ENCODE measurements at places on chromosomes 7 and 10.

- no peak for DNase-seq
Measured at GRCh38 chr7:26143298-26144048, 8.5 kb upstream of the NFE2L3 start.

GRCh38 chr10:13613519-13613918 lies 26.8 kb downstream of the PRPF18 start:
- DNase-seq: no peak

DNA sequence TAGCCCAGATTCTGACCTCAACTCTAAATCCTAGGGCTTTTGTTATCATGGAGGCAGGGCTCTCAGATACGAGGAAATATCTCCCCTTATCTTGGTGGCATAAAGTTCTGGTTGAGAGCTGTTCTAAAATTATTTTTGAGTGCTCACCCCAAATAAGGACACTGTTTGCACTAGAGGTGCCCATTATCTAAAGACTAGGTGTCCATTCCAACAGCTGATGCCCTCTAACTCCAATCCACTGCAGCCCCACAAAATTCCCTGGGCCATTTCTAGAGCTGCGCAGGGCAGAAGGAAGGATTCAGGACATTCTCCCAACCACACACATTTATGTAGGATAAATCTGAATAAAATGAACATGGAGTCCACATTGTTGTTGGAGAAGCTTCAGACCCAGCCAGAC lies 301.9 kb downstream of the FGFR2 start:
- no peak for DNase-seq

GRCh38 chr7:1811850-1812508 lies 141.9 kb downstream of the ELFN1 start:
- DNase-seq: peak; percentile 36

DNA sequence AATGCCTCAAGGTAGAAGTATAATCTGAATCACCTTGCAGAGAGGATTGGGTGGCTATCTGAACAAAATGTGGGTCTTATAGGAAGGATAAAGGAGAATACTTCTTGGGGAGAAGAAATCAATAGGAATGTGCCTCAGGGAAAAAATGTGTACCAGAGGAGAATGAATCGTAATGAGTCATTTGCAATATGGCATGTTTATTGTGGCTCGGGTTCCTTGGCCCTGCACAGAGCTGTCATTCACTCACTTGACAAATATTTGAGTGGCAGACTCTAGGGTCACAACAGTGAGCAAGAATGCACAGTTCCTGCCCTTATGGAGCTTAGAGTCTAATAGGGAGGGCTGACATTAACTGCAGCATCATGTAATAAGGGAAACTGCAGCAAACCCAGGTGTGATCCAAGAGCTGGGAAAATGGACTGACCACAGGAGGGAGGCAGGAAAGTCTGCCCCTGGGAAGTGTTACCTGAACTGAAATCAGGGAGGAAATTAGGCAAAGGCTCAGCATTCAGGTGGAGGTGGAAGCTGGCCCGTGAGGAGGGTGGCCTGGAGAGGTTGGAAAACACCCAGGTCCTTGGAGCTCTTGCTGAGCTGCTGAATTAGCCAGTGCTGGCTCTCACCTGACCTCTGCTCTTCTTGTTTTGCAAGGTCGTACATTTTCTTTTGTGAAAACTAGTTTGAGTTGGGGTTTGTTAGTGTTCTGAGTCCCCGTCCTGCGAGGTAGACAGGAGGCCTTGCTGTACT lies 203.9 kb downstream of the FRMD4A start:
- no peak for DNase-seq

DNA sequence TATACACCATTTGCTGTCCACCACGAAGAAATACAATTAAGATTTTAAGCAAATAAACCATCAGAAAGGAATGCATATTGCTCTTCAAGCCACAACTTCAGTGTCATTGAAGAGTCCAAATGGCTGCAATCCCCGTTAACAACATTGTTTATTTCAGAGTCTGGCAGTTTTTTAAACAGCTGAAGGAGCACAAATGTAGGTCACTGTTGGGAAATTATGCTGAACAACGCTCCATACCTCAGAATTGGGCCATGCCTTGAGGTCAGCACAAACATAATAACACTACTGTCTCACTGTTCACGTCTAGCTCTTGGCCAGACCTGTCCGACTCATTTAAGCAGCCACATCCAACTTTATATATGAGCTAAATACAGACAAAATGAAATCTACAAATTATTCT lies 453.9 kb upstream of the GHITM start:
- no peak for DNase-seq

DNA sequence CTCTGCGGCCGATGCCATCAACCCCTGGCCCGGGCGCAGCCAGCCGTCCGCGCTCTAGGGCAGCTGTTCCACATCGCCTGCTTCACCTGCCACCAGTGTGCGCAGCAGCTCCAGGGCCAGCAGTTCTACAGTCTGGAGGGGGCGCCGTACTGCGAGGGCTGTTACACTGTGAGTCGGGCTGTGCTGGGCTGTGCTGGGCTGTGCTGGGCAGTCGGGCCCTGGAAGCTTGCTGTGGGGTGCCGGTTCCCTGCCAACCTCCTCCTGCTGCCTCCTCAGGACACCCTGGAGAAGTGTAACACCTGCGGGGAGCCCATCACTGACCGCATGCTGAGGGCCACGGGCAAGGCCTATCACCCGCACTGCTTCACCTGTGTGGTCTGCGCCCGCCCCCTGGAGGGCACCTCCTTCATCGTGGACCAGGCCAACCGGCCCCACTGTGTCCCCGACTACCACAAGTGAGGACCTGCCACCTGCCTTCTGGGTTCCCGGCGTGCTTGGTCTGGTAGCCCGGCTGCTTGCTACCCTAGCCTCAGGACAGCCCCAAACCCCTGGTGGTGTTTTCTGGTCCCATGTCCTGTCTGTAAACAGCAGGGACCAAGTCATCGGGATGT lies 7.5 kb downstream of the ZYX start:
- DNase-seq: no peak

- DNase-seq: no peak
Measured at GRCh38 chr10:9707216-9707615, 1310.5 kb upstream of the CELF2 start.

GRCh38 chr10:128950916-128951275 lies 516.1 kb upstream of the MGMT start:
- DNase-seq: no peak

DNA sequence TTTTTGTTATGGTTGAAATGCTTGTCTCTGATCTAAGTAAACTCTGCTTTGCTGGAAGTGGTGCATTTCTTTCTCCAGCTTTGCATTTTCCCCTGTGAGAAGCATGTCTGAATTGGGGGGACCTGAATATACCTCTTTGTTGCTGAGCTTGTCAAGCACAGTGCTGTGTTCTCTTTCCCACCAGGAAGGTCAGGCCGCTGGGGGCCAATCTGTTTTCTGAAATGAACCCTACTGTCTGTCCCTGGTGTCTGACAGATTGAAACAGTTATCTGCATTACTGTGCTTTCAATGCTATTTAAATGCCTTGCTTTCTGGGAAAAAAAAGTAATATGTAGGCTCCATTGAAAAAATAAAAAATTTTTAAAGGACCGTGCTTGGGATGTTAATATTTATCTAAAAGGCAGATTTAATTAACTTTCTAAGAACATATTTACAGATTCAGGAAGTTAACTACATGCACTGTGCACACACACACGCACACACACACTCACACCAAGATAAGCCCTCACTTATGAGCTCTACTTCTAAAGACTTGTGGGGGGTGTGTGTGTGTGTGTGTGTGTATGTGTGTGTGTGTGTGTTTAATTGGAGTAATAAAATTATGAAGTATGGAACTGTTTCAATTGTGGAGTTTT lies 127.0 kb upstream of the FZD1 start:
- peak; percentile 45 for DNase-seq

- DNase-seq: no peak
Measured at GRCh38 chr7:115574681-115575291, 455.8 kb downstream of the TFEC start.

DNA sequence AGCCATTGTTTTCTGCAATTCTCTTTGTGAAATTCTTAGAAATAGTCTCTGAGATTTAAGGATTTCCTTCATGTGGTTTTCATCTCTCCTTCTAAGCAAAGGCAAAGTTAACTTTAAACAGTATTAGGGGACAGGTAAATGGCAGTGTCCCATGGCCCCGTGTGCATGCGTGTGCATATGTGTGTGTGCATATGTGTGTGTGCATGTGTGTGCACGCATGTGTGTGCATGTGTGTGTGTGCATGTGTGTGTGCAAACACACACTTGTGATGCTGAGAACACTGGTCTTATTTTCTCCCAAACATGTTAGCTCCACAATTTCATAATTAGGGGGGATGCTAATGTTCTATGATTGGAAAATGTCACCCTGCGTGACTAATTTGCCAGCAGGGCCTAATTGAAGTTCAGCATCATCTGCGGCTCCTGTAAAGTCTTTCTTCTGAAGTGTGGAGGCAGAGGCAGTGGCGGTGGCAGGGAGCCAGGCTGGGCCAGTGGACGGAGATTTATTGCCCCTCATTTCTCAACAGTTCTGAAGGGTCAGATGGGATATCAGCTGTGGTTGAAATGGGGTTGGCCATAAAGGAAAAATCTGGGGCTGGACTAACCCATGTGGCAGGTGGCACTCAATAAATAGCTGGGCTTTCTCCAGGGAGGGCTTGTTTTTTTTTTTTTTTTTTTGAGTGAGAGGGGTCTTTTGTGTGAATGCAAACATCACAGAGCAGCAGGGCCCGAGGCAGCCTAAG lies 289.3 kb upstream of the PODXL start:
- no peak for DNase-seq

GRCh38 chr10:19970717-19971116 lies 154.5 kb downstream of the PLXDC2 start:
- no peak for DNase-seq

DNA sequence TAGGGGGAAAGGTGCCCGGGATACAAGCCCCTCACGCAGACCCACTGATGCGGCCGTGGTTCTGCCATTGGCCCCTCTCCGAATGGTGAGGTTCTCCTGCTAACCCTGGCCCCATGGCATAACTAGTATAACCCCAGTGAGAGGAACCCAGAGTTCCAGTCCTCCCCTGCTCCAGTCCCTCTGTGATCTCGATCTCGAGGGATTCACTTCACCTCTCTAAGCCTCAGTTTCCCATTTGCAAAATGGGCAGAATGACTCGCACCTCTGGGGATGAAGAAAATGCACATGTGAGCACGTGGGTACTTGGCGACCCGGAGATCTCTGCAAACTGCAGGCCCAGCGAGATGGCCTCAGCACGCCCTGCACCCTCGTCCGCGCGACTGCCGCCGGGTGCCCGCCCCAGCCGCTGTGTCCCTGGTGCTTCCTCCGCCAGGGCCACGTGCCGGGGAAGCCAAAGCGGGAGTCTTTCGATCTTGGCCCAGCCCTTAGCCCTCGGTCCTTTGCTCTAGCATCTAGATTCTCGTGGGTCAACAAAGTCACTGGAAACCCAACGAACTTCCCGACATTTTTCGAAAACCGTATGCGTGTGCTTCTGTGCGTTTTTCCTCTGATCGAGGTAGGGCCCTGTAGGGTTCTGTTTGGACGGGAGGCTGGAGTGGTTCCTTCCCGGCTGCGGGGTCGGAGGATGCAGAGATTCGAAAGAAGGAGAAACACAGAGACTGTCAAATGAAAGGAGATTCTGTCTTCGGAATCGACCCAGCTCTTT lies 169.8 kb downstream of the UBE2H start:
- DNase-seq: peak; percentile 75

DNA sequence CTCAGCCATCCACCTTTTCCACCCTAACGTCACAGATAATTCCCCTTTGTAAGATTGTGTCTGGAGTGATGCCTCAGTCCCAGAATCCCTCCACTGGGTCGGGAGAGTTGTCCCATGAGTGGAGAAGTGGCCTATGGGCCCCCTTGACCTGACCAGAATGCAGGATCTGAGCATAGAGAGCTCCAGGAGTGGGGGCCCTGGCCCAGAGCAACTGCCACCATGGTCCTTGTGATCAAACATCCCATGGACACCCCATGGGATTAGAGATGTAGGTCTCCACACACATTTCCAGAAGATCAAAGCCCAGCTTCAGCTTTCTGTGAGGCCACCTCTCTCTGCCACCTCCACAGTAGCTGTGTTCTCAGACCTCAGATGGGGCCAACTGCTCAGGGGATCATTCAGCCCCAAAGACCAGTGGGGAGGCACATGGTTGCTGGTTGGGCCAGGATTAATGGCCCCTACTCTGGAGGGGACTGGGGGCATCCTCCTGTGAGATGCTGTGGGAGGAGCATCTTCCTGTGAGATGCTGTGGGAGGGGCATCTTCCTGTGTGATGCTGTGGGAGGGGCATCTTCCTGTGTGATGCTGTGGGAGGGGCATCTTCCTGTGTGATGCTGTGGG lies 28.5 kb upstream of the DPYSL4 start:
- no peak for DNase-seq

GRCh38 chr10:44961931-44962750 lies 2.5 kb downstream of the RASSF4 start:
- no peak for DNase-seq

DNA sequence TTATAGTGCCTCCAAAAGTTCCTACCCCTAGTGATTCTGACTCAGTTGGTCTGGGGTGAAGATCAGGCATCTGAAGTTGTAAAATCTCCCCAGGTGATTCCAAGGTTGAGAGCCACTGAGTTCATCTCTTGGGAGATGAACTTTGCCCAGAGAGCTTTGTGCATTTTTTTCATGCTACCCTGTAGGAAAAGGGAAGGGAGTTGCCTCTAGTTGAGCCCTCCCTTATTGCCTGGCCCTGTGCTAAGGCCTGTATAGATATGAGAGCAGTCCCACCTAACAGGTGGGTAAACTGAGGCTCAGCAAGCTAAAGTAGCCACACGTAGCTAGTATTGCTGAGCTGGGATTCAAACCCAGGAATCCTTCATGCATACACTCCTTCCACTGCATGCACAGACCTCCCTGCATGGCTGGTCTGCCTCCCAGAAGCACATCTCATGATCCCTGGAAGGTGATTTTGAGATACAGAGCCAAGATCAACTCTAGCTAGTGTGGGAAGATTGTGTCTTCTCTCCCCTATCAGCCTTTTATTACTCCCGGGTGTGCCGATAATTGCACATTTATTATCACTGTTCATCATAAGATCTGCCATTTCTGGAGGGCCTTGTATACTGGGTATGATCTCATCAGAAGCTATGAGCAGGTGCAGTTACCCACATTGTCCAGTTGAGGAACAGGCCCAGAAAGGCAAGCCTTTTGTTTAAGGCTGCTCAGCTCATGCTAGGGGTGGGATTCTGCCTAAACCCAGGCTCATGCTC lies 47.0 kb downstream of the TBATA start:
- no peak for DNase-seq

DNA sequence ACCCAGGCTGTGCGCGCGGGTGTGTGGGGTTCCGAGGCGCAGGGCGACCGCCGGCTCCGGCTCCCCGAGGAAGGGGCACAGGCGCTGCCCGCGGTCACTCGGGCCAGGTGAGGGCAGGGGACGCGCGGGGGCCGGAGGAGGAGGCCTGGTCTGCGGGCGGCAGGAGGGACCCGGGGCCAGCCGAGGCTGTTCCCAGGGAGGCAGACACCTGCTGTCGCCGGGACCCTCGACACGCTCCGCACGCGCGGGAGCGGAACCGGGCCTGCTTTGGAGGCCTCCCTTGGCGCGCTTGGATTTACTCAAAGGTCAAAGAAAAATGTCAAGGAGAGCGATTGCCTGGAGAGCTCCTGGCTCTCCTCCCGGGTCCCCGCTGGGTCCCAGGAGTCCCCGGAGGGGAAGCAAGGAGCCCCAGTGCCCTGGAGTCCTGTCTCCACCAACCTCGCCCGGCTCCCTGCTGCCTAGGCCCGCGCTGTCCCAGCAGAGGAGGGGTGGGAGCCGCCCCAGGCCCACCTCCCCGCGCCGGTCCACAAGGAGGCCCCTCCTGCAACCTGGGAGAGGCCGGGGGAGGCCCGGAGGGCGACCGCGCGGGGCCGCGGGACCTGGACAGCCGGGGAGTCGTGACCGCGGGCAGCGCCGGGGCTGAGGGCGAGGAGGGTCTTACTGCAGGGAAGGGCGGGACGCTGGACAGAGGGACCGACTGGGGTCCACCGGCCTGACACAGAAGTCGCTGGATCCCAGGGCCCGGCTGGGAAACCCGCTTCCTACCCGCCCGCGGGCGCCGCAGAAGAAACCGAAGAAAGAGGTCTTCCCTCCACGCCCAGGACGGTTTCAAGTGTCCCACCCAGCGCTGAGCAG lies 348.9 kb downstream of the DNAJB6 start:
- DNase-seq: peak; percentile 52

All from right kidney (tissue), 9 donors.